ENCODE measurements at places on chromosomes 5 and 9.

DNA sequence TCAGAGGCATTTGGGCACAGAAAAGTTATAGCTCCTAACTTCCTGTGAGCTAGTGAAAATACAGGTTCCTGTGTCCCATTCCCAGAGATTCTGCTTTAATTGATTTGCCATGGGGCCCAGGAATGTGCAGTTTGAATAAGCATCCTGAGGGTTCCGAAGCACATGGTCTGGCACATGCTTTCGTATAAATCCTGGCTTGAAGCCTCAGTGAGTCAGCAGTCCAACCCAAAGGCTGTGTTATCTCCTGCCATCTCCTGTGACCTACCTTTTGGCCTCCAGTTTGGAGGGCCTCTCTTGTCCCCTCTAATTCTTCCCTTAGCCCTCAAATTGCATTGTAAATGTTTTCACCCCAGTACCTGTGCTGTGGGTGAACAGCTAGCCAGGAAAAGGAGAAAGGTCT lies 183.8 kb downstream of the NR3C1 start:
- DNase-seq: no peak

GRCh38 chr9:26292943-26293342 lies 599.7 kb downstream of the CAAP1 start:
- DNase-seq: no peak

GRCh38 chr5:69315972-69316371 lies 16.6 kb downstream of the CCDC125 start:
- DNase-seq: no peak

GRCh38 chr5:135264451-135265440 lies 134.3 kb downstream of the MACROH2A1 start:
- DNase-seq: no peak

DNA sequence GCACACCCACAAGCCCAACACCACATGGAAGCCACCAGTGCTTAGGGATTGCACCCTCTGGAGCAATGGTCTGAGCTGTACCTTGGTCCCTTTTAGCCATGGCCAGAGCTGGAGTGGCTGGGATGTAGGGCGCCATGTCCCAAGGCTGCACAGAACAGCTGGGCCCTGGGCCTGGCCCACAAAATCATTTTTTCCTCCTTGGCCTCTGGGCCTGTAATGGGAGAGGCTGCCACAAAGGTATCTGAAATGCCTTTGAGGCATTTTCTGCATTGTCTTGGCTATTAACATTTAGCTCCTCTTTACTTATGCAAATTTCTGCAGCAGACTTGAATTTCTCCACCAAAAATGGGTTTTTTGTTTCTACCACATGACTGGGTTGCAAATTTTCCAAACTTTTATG lies 117.6 kb downstream of the SPOCK1 start:
- DNase-seq: no peak

DNA sequence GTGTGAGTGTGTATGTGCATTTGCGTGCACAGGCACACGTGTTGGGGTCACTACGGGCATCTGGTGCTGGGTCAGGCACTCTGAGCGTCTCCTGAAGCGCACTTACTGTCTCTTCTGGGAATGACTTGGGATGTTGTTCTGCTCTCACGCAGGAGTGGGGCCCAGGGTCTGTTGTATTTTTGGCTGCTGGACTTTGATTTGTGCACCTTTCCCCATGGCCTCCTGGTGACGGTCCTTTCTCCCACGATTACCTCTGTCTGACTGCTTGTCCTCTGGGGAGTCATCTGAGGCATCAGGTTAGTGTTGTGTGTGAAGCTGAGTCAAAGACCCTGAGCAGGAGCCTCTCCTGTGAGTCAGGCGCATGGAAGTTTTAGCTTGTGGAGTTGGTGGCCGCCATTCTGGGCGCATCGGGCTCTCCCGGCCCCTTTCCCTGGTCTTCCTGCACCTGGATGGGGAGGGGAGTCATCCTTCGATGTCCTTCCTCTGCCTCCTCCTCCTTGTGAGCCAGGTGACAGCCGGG lies 62.1 kb downstream of the RXRA start:
- no peak for DNase-seq

GRCh38 chr9:123960965-123961364 lies 31.0 kb upstream of the DENND1A start:
- no peak for DNase-seq

DNA sequence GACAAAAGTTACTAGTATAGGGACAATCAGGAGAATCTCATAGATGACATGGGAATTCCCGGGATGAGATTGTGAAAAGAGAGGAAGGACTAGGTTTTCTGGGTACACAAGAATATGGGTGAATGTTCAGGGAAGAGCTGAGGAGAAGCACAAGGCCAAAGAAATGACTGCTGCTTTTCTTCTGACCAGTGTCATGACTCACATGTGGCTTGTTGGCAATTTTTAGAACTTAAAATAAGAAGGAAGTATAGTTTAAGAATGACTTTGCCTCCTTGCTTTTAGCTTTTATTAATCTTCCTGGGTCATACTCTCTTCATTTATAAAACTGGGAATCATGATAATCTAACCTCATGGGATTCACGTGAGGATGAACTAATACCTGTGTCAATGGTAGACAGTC lies 652.4 kb upstream of the MEF2C start:
- DNase-seq: no peak

GRCh38 chr5:57824047-57824446 lies 341.4 kb upstream of the ACTBL2 start:
- DNase-seq: no peak

DNA sequence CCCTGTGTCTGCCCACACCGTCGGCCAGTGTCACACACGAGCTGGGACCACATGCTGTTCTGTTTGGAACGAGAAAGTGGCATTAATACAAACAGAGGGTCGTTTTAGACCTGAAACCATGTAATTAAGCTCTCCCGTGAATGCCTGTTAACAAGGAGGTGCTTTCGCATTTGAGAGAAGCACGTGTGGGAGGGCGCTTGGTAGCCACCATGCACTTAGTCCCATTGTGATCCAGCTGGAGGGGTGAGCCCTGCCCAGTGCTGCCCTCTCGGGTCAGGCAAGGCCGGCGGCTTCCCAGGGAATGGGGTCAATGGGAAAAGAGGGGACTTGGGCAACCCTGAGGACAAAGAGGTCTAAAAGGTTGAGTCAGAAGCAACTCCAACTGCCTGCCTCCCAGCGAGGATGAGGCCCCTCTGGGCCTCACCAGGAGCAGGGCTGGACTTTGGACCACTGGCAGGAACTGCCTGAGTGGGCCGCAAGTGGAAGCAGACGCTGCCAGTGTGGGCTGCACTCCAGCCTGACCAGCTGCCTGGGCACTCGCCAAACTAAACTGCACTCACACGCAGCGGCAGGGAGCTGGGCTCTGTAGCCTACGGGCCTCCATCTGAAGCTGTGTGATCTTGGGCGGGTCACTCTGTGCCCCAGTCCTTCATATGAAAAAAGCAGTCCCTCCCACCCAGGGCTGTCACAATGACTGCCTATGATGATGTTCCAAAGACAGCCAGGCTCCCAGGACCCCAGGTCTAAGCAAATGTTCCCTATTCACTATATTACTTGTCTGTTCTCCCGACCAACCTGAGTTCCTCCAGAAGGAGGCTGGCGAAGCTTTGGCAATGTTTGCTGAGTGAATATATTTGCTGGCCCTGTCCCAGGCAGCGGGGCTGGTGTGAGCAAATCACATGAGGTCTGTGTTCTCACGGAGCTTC lies 195.7 kb downstream of the CDK5RAP2 start:
- DNase-seq: no peak

DNA sequence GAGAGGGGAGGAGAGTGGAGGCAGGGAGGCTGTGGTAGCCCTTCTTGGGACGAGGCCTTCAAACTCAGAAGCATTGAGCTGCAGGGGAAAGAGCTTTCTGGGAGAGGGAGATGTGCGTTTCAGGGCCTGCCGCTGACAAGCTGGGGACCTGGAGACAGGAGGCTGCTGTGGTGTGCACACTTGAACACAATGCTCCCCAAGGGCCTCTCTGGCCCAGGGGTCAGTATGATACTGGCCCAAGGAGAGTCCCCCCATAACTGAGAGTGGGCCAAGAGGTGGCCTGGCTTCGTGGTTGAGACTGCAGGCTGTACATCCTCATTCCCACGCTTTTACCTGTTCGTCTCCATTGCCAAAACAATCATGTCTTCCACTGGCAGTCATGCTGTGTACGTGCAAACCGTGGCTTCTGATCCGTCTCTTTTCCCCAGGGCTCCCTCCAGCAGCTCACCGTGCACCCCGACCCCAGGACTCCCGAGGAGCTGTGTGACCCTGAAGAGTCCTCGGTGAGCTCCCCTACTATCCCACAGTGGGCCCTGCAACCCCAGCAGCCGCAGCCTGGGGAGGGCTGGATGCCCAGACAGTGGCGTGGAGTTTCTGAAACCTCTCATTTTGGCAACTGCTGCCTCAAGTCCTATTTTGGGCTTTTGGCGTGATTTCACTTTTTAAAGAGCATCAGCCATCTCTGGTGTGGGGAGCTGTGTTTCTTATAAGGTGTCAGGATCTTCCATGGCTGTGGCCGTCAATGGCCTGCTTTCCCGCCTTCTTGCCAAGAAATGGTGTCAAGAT lies 43.4 kb downstream of the COL15A1 start:
- DNase-seq: no peak

DNA sequence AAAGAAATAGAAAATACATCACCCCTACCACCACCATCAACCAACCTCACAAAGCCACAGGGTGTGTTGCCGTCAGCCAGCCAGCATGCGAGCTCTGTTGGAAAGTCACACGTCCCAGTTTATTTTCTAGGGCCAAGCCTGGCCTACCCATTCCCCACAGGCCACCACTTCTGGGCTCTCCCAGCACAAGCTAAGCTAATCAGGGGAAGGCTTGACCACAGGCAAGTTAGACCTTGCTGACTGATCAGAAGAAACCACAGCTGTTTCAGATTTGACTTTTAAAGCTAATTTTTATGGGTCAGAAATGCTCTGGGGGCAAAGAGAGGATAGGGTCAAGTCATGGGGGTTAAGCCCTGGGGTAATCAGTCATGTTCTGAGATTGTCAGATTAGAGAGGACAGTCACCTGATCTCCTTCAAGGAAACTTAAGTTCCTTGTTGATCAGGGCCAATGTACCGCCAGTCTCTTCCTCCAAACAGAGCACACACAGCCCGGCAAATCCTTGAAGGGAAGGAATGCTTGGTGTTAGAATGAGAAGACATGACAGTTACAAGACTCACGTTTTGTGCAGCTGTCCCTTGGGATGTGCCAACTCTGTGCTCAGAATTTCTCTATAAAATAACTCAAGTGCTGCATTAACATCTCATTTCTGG lies 7.6 kb downstream of the SHB start:
- peak; percentile 65 for DNase-seq

DNA sequence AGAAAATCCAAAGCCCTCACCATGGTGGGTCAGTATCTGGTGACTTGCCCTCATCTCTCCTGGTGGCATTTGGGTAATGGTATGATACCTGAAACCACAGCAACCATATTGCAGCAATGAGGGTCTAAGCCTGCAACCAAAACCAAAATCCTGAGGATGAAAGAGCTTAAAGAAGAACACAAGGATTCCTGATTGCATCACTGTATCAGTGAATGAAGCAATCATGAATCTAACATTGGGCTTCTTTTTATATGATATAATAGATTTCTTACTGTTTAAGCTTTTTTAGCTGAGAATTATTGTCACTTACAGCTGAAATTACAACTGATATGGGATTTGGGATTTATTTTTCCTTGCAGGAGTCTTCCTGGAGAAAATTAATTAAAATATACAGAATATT lies 269.9 kb downstream of the MEF2C start:
- DNase-seq: no peak

DNA sequence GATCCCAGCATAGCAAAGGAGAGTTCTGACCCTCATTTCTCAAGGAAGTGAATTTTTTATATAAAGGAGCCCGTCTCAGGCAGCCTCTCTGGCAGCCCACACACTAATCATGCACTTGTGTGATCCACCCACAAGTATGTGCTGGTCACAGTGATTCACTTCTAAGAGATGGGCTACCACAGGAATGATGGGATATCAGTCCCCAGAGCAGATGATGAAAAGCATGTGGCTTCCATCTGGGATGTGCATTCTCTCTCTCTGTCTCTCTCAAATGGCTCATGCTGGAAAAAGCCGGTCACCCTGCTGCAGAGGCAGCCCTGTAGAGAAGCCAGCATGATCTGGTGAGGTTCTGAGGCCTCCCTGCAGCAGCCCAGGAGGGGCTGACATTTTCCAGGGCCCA lies 74.2 kb upstream of the ADCY2 start:
- no peak for DNase-seq

DNA sequence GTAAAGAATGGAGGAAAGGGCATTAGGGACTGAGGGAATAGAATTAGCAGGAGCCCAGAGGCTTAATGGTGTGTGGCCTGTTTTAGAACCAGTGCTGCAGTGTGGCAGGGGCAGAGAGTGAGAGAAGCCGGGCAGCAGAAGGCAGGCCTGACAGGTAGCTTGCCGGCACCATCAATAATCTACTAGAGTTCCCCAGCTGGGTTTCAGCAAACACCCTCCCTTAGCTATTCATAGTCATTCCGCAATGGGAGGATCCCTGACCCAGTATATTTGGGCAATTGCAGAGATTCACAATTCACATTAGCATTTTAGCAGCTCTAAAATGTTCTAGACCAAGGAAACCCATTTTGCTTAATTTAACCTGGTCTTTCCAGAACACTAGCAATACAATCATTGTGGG lies 227.8 kb downstream of the ARRDC3 start:
- DNase-seq: no peak

GRCh38 chr5:8057769-8058168 lies 188.8 kb downstream of the MTRR start:
- no peak for DNase-seq

DNA sequence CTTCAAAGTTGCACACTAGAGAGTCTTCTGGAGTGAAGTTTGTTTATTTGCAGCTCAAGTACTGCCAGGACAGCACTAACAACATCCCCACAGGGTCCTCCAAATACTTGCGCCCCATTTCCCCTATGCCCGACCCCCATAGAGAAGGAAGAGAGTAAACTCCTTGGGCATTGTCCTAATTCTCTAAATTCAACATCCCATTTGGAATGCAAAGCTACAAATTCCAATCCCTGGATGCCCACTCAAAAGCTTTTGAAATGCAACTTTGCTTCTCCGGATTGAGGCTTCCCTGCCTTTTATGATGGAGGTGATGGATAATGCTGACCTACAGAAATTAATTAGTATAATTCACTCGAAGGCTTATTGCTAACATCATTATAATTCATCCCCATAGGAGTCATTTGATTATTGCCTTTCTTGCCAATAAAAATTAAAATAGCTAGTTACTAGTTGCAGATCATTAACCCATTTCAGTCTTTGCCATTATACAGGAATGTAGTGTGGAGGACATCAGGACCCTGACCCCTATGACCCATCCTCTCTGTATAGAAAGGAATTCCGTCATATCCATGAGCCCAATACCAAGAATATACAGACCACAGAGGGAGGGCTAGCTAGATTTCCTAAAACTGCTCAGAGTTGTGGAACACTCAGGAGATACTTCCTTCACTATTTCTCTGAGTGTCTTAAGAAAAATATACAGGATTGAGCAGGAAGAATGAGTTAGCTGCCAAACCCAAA lies 277.6 kb downstream of the ZNF608 start:
- no peak for DNase-seq

GRCh38 chr9:108874058-108874788 lies 12.2 kb downstream of the ACTL7A start:
- DNase-seq: no peak

GRCh38 chr9:73039271-73040263 lies 86.7 kb upstream of the ALDH1A1 start:
- no peak for DNase-seq

- DNase-seq: no peak
Measured at GRCh38 chr9:96459268-96460007, 9.5 kb downstream of the HABP4 start.
